Astrocyte (in vitro differentiated cells and primary cell): ENCODE measurements at places on chromosomes 2 and 18. TPM values are rescaled to one million over a fixed set of nuclear protein-coding genes. Genes with fewer than 3 reads are reported as not detected.

DNA sequence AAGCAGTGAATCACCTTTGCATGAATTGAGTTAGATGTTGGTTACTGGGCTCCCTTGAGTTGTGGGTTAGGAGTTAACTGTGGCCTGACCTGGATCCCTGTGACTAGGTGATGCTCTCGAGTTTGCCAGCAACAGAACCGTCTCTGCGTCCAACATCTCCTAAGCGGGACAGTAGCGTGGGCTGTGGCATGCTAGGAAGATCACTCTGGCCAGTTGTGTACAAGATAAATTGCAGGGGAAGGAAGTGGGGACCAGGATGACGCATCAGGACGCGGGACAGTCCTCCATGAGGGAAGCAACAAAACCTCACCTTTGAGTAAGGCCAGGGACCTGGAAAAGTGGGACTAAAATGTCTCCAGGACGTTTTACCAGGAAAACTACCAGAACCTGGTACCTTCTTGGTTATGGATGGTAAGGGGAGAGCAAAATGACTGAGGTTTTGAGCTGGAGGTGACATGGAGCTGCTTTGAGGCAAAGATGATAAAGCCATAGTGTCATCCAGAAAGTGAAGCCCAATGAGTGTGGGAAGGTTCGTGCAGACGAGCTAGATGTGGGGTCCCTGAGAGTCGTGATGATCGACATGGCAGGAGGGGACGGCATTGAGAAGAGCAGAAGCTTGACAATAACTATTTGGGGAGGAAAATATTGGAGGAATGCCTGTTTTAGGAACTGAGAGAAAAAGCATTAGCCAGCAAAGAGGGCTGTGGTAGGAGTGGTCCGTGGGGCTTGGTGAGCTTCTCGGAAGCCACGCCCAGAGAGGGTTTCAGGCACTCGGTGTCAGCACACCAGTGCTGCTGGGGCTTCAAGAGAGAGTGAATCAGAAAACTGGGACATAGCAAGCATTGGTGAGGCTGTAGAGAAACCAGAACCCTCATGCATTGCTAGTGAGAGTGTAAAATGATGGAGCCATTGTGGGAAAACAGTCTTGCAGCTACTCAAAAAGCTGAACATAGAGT is 95.1 kb downstream of the SMAD7 start:
- no peak for DNase-seq

DNA sequence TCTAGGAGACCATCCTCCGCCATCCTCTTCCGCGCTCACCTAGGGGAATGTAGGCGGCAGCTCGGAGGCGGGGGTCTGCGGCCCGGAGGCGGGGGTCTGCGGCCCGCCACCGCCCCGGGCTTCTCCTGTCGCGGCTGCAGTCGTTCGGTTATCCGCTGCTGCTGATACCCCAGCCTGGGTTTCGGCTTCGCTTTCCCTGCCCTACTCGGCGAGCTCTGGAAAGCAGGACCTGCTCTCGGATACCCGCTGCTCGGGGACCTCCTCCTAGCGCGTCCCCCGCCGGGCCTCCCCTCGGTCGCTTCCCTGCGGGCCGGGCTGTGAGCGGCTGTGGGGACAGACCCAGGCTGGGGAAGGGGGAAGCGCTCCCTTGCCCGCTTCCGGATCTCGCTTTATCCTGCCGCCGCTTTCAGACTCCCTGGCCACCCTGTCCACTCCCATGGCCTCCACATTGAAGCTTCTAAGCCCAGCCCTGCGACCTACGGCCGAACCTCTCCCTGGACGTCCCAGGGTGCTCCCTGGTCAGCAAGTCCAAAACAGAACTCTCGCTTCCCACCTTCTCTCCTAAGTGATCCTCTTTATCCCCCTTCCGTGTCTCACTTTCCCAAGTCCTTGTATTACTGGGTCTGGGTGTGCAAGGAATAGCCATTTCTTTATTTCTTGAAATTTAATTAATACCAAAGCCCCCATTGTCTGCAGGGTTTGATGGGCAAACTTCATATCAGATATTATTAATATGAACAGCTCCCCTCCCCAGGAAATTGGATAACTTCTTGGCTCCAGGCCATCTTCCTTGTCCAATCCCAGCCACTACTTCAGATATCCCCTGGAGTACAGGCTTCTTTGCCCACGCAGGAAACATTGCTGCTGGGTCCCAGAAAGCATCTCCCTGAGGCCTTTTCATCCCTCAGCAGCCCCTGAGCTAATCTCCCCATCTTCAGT is 769 bp downstream of the FKBP1B start:
- DNase-seq = no peak

GRCh38 chr2:127637236-127637630 is 8.7 kb upstream of the GPR17 start:
- no peak for DNase-seq

- DNase-seq = peak; percentile 80
Observed at GRCh38 chr2:239290618-239291474, 110.0 kb downstream of the HDAC4 start.

- no peak for DNase-seq
Observed at GRCh38 chr2:189818249-189819038, 34.2 kb downstream of the PMS1 start.

GRCh38 chr2:152585830-152586484 is 131.3 kb downstream of the PRPF40A start:
- DNase-seq = peak; percentile 98

Gene IL36G
- not detected in 2 replicates for total RNA-seq

- DNase-seq = no peak
Observed at GRCh38 chr2:238574490-238575271, 148.0 kb downstream of the ASB1 start.

DNA sequence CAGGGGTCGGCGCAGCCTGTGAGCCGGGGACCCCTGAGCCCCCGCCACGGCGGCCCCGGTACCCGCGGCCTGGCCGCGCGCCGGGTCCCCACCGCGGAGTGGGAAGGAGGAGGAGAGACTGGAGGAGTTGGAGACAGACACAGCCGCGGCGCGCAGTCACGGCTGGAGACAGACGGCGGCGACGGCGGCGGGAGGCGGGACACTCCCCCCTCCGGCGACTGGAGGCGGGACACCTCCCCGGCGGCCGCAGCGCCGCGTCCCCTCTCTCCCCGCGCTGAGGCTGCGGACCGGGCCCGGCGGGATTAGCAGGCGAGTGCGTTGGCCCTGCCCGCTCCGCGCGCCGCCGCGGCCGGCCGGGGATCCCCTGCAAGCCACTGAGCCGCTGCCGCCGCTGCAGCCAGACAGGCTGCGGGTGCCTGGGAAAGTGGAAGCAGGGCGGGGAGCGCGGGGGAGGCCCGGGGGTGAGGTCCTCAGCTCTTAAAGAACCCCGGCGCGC is 1.0 kb upstream of the LDLRAD4 start:
- peak; percentile 18 for DNase-seq

DNA sequence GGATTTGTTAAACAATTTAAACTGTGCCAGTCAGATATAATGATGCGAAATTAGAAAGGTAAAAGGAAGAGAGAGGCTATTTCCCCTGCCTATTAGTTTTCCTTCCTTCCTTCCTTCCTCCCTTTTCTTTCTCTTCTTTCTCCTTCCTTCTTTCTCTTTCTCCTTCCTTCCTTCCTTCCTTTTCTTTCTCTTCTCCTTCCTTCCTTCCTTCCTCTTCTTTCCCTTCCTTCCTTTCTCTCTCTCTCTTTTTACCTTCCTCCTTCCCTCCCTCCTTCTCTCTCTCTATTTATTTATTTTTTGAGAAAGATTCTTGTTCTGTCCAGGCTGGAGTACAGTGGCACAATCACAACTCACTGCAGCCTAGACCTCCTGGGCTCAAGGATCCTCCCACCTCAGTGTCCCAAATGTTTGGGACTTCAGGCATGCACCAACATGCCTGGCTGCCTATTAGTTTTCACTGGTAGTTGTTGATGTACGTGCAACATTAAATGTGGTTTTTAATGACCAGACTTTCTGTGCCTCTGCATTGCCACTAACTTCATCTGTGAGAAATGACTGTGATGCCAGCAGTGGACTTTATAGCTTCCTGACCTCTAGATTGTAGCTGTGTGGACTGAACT is 48.7 kb upstream of the NFE2L2 start:
- DNase-seq = no peak

Gene NEU4
- total RNA-seq = 0.09 and 0.22 TPM in 2 replicates

Gene GREB1
- 9.3 and 14.5 TPM in 2 replicates for total RNA-seq

DNA sequence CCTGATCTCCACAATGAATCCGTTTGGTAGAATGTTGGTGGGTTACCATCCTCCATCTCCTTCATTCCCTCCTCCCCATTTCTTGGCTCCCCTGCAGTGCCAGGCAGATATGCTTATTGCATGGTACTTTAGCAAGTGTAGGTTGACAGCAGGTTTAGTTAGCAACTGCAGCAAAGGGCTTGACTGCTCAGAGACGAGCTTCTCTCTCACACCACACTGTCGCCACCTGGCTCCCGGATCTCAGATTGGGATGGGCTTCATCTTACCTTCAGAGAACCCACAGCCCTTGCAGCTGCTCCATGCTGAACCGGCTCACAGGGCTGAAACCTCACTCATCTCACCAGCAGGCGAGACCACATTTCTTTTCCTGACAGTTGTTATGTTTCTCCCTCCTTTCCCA is 88.8 kb downstream of the VWA3B start:
- no peak for DNase-seq

DNA sequence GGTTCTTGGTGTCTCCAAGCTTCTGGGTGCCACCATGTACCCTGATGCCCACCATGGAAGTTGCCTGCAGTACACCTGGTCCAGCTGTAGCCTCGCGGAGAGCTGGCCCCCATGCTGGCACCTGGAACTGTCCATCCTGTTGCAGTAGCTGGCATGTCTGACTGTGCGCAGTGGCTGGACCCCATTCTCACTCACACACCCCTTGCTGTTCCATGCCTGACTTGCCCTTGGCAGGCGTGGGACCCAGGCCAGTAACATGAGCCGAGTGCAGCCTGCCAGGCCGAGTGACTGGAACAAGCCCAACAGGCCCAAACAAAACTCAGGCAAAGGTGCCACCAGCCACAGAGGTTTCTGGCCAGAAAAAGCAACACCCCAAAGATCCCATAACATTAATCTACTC is 73.8 kb downstream of the NEURL3 start:
- DNase-seq = no peak

Gene GREB1L
- 4.3 and 16.2 TPM in 2 replicates for total RNA-seq

GRCh38 chr2:144481666-144482065 is 38.3 kb downstream of the ZEB2 start:
- no peak for DNase-seq

- DNase-seq = peak; percentile 25
Observed at GRCh38 chr2:219073413-219074129, 12.8 kb upstream of the IHH start.

- peak; percentile 25 for DNase-seq
Observed at GRCh38 chr18:34787931-34788532, 77.9 kb downstream of the DTNA start.

- peak; percentile 41 for DNase-seq
Observed at GRCh38 chr2:36663851-36664695, 32.4 kb upstream of the VIT start.

GRCh38 chr2:13666582-13667414 is 950.1 kb downstream of the TRIB2 start:
- DNase-seq = no peak

GRCh38 chr2:43569921-43570320 is 25.9 kb downstream of the THADA start:
- DNase-seq = no peak

DNA sequence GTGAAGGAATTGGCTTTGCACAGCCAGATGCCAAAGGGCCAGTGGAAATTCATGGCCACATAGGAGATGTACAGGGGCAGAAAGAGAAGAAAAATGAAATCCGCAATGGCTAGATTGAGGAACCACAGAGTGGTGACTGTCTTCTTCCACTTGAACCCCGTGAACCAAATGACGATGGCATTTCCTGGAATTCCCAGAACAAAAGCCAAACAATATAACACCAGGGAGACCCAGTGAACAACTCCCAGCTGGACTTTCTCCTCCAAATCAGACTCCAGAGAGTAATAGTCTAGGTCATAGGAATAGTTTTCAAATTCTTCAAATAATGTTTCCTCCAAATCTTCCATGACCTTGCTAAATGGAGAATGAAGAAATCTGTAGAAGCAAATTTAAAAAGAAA is 17.2 kb downstream of the EEF1B2 start:
- DNase-seq = no peak

DNA sequence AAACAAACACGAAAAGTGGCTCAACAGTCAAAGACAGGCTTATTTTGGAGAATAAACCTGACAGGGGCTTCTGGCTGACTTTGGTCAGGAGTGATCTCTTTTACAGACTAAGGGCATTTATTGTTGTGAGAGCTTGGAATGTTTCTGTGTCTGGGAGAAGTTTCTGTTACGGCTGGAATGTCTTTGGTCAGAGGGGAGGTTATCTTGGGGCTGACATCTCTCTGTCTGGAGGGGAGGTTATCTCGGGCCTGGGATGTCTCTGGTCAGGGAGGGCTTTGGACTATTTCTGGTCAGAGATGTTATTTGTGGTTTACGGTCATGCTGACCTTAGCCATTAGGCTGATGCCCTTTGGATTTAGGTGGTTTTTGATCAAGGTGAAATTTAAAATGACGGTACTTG is 345.5 kb upstream of the FSIP2 start:
- no peak for DNase-seq

Gene ADD2
- total RNA-seq = 4.8 TPM in 2 replicates

GRCh38 chr2:157751462-157752058 is 122.9 kb upstream of the ACVR1C start:
- peak; percentile 77 for DNase-seq

- DNase-seq = no peak
Observed at GRCh38 chr18:75897386-75897785, 469.9 kb upstream of the SMIM21 start.

DNA sequence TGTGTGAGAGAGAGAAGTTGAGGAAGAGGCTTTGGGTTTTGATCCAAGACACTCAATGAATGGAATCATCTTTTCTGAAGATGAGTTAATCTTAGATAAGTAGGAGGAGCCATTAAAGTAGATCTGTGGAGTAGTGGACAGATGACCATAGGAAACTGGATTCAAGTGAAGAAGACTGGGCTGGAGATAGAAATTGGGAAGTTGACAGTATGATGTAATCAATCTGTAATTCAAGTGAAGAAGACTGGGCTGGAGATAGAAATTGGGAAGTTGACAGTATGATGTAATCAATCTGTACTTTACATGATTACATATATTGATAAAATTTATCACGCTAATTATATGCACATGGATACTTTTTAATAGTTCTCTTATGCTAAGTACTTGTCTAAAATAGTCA is 92.8 kb downstream of the PHLPP1 start:
- no peak for DNase-seq

DNA sequence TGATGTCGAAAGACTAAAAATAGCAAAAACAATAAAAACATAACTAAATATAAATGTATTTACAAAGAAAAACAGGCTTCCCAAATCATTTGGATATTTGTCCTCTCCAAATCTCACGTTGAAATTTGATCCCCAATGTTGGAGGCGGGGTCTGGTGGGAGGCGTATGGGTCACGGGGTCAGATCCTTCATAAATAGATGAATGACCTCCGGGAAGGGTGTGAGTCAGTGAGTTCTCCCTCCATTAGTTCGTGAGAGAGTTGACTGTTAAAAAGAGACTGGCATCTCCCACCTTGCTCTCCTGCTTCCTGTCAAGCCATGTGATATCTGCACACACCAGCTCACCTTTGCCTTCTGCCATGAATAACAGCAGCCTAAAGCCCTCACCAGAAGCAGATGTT is 703.0 kb downstream of the TMEM182 start:
- no peak for DNase-seq

- peak; percentile 79 for DNase-seq
Observed at GRCh38 chr2:127387655-127388422, at the start of gene MAP3K2. Gene MAP3K2, minus strand, starts transcription at chr2:127387975. Its CDS starts 44,846 bp downstream, at chr2:127343129.

GRCh38 chr2:167681234-167682015 is 566.0 kb downstream of the STK39 start:
- DNase-seq = no peak

Gene ALKAL2
- 1.3 and 1.5 TPM in 2 replicates for total RNA-seq

- DNase-seq = no peak
Observed at GRCh38 chr2:238701341-238702206, 146.3 kb upstream of the TWIST2 start.

Gene GULP1
- total RNA-seq = 33.4 and 39.4 TPM in 2 replicates

GRCh38 chr2:205850132-205850531 is 167.8 kb downstream of the NRP2 start:
- no peak for DNase-seq

GRCh38 chr2:73063909-73064875 is 7.3 kb downstream of the SFXN5 start:
- peak; percentile 87 for DNase-seq
